ENCODE measurements at places on chromosomes 16 and 17.

DNA sequence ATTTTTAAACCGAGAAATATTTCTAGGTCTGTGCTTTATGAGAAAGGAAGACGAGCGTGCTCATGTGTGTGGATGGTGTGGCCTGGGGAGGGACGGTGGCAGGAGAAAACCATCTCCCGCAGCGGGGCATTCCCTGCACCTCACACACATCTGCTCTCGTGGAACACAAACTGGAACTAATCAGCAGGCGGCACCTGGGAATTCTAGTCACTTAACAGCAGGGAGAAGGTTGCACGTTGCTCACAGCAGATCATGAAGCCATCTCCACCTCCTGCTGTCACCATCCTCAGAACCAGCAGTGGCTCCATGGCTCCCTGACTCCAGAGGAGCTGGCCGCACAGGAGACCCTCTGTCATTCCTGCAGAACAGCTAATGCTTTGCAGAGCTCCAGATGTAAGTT lies 35.2 kb downstream of the ADCY9 start:
- DNase-seq: no peak

- no peak for DNase-seq
Measured at GRCh38 chr17:69192754-69193153, 35.9 kb downstream of the ABCA10 start.

GRCh38 chr17:63437287-63438091 lies 8.6 kb downstream of the CYB561 start:
- no peak for DNase-seq

DNA sequence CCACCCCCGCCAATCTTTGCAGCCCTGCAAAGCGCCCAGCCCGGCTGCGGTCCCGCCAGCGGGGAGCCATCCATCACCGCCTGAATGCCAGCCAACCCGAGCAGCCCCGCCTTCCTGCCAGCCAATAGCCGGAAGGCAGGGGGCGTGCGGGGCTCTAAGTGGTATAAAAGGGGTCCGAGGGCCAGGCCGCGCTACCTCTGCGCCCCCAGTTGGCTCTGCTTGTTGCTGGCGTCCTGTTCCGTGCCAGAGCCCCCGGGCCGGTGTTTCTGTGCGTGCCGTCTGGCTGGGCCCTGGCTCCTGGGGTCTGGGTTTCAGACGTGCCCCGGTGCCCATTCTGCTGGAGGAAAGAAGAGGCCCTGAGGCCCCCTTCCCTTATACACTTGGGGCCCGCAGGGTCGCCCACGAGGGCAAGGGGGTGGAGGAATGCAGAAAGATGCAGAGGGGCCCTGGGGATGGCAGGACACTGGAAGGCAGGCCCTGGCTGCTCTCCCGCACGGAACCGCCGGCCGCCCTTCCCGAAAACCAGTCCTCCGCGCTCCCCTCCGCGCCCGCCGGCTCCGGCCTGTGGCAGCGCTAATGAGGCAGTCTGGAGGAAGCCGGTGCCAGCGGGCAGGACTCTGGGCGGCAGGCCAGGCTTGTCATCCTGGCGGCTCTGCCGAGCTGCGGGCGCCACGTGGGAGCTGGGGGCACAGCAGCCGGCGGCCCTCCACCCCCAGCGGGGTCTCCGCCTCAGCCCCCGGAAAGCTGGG lies 14.0 kb downstream of the COPZ2 start:
- peak; percentile 83 for DNase-seq

DNA sequence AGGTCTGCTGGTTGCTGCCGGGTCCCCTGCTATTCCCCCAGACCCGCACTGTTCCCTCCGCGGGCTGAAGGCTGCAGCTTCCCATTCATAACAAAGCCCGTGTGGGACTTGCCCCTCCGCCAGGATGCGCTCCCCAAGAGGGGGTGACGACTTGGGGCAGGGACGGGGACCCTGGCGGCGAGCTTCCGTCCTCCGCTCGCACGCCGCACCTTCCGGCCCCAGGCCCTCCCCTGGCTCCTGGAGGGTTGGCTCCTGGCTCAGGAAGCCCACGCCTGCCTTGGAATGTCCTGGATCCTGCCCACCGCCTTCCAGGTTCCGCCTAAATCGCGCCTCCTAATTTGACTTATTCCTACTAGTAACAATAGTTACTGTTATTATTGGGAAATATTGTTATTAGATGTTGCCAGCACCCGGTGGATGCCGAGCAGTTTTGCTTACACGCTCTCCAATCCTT lies 1.1 kb upstream of the TFAP4 start:
- DNase-seq: peak; percentile 63

DNA sequence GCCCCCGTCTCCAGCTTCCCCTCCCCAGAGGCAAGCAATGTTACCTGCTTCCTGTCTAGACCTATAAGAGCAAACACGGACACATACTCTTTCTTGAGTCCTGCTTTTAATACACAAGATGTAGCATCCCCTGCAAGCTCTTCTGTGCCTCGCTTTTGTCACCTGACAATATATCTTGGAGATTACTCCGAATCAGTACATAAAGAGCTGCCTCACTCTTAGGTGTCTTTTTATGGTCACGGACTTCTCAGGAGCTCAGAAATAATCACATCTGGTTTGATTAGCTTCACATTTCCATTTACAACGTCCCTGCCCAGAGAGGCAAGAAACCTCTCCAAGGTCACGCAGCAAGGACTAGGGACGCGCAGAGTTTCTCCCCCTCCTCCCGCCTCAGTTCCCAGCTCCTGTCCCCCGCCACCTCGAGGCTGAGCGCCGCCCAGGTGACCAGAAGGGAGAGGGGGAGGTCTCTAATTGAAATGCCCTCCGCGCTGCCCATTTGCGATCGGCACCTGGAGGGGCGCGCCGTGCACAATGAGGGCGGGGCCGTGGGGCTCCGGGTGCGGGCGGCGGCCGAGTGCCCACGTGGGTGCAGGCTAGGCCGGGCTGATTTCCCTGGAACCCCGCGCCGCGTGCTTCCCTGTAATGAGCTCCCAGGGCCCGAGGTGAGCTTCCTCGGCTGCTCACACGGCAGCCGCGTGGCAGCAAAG lies 13.8 kb upstream of the SEZ6 start:
- DNase-seq: no peak

GRCh38 chr17:7047566-7047965 lies 3.7 kb upstream of the SLC16A11 start:
- no peak for DNase-seq

DNA sequence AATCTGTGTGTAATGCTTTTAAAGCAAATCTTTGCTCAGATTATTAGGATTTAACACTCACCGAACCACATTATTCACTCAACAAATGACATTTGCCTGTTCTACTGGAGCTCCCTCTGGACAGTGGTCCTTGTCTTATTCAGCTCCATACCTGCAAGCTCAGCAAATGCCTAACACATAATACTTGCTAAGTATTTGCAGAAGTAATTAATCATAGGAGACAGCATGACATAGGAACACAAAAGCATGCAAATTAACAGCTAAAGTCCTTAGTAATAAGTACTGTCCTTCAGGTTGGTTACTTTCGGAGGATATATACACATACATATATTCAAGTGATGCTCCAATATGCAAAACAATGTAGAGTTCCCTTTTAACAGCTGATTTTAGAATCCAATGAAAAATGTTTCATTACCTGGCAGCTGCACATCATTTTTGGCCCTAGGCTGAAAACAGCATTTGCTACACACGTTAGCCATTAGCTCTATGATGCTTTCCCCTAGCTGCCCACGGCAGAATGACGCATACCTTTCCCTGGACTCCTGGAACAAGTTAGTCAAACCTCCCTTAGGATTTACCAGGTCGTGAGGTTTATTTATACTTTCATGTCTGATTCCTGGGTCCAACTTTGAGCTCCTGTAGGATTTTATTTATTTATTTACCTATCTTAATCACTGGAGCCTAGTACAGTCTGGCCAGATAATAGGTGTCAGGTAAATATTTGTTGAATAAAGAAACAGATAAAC lies 8.6 kb downstream of the BRD7 start:
- peak; percentile 91 for DNase-seq

DNA sequence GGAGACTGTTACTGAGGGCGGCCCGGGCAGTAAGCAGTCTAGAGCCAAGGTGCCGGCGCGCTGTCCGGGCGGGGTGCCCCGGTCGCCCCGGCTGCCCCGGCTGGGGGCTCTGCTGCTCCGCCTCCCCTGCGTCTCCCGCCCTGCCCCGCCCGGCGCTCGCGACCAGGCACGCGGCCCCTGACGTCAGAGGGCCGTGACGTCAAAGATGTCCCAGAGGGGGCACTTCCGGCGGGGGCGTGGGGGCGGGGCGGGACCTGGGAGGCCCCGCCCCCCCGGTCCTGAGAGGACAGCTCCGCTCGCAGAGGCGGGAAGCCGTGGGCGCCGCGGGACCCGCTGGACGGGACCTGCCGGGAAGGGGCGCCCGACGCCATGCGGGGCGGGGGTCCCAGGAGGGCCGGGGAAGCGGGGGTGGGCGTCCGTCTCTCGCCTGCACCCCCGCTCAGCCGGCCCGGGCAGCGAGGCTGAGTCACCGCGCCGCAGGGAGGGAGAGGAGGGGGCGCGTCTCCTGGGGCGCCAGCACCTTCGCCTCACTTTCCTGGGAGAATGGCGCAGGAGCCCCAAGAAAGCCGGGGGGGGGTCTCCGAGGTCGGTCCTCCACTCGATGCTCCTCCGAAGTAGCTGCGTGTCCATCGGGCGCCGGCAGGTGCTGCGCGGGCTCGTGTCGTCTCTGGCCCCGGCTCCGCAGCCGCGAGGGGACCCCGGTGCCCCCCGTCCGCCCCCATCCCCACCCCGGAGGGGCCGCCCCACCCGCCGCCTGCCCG lies 4.4 kb upstream of the HIC1 start:
- peak; percentile 70 for DNase-seq

- no peak for DNase-seq
Measured at GRCh38 chr17:48542114-48542656, 2.7 kb downstream of the HOXB2 start.

DNA sequence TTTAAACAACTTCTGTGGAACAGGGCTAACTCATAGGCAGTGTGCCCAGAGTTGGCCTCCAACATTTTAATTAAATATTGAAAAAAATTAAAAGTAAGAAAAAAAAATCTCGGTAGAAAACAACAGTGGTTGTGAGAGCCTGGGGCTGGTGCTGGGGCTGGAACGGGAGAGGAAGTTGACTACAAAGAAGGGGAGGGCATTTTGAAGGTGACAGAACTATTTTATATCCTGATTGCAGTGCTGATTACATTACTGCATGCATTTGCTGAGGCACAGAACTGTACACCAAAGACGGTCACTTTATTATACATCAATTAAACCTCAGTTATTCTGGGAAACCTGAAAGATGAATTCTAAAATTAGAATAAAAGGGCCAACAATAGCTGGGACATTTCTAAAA lies 142.5 kb downstream of the PARN start:
- no peak for DNase-seq

GRCh38 chr17:57980522-57980921 lies 7.5 kb downstream of the VEZF1 start:
- no peak for DNase-seq

- peak; percentile 40 for DNase-seq
Measured at GRCh38 chr17:50144845-50145531, 5.5 kb downstream of the PPP1R9B start.

GRCh38 chr16:89114159-89114981 lies 20.7 kb downstream of the ACSF3 start:
- DNase-seq: peak; percentile 21

DNA sequence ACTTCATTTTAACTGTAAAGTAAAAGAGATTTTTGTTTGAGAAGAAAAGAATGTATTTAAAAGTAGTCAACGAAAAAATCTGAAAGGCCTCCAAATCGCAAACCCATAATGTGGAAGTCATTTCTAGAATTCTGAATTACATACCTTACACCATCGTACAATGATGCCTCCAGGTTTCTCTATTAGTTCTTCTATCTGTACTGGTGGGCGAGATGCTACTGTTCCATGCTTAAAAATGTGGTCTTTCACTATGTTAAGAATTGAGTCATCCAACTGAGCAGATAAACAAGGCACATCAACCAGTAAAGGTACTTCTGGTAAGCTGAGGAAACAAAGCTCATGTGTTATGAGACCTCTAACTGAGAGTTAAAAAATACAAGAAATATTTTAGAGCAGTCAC lies 28.5 kb downstream of the CRLF3 start:
- no peak for DNase-seq
